Activated T-cell treated with anti-CD3 and anti-CD28 coated beads, Interleukin-2, amount 50 U/mL, for 4 hours (primary cell): ENCODE measurements at places on chromosomes 2 and 18.

DNA sequence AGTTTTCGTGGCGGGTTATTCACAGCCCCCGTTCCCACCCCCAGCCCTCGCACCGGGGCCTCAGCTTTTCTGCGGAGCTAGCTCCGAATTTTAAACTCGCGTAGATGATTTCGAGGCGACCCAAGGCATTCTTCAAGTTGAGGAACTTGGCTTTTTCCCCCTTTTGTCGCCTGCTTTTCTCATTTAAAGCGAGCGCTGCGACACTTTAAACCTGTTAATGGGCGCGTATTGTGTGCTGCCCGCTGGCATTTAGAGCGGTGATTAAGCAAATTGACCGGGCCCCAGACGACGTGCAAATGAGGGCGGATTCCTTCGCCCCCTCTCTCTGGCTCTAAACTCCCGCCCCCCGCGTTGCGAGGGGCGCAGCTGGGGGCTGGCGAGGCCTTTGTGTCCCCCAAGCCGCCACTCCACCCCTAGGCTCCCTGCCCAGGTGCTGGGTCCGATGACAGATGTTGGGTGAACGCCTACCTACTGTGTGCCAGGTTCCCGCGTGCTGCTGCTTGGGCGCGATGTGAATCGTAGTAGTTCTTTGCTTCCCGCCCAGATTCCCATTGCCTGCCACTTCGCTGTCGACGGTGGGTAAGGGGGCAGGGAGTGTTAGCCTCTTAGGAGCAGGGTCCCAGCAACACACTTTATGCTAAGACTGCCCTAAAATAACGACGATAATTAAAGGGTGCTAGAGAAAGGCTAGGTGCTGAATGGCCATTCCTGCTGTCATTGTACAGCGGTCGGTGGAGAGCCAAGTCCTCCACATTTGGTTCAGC lies 1.9 kb downstream of the TCF7L1 start:
- DNase-seq: no peak

DNA sequence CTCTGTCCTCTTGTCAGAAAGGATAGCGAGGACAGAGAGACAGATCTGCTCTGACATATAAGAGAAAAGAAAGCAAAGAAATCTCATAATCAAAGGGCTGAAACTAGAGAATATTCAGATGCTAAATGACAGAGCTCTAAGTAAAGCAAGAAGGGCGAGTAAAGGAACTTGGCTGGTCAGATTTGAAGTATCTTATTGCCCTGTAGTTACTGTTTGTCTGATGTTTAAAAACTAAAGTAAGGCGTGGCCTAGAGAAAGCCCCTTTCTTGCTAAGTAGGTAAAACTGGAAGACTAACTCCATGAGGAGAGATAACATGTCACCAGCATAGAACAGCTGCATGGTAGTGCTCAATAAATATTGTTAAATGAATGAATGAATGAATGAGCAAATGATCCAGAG lies 70.0 kb downstream of the CRACDL start:
- DNase-seq: no peak

DNA sequence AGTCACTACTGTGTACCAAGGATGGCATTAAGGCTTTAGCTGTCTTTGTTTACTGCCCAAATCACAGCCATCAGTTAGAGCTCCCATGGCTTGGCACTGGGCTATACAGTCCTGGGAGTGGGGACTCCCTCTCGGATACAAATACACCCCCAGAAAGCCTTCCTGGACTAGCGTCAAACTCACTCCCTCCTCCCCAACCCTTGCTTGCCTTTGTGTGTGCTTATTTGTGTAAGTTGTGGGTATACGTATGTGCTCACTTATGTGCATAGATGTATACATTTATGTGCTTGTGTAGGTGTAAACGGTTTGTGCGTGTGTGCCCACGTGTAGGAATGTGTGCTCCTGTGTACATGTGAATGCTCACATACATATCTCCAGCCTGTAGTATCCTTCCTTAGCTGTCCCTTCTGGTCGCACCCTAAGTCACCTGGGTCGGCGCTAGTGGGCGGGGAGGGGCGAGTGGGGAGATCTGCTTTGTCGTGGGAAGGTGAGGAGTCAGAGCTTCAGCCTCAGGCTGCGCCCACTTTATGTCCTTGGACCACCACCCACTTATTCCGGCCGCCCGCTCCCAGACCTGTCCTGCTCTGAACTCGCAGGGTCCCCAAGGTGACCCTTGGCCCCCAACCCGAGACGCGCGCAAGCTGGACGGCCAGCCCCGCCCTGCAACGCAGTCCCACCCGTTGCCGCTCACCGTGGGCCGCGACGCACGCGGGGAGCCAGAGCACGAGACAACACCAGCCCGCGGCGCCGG lies 461 bp downstream of the PRADC1 start:
- peak; percentile 19 for DNase-seq

- DNase-seq: no peak
Measured at GRCh38 chr2:232487385-232488096, at the start of gene ECEL1. ECEL1 (minus strand) TSS chr2:232487834; CDS start chr2:232486653, 1,181 bp downstream.

GRCh38 chr2:120269816-120270215 lies 17.2 kb downstream of the RALB start:
- DNase-seq: no peak

GRCh38 chr2:73208258-73208657 lies 5.8 kb upstream of the SMYD5 start:
- no peak for DNase-seq

GRCh38 chr2:73218298-73218697 lies 4.3 kb downstream of the SMYD5 start:
- DNase-seq: no peak

- DNase-seq: no peak
Measured at GRCh38 chr18:39274535-39274934, 1708.9 kb upstream of the CELF4 start.

- no peak for DNase-seq
Measured at GRCh38 chr2:164514491-164514890, 106.8 kb downstream of the GRB14 start.

GRCh38 chr2:242064364-242065250 lies 195.1 kb downstream of the RTP5 start:
- no peak for DNase-seq

DNA sequence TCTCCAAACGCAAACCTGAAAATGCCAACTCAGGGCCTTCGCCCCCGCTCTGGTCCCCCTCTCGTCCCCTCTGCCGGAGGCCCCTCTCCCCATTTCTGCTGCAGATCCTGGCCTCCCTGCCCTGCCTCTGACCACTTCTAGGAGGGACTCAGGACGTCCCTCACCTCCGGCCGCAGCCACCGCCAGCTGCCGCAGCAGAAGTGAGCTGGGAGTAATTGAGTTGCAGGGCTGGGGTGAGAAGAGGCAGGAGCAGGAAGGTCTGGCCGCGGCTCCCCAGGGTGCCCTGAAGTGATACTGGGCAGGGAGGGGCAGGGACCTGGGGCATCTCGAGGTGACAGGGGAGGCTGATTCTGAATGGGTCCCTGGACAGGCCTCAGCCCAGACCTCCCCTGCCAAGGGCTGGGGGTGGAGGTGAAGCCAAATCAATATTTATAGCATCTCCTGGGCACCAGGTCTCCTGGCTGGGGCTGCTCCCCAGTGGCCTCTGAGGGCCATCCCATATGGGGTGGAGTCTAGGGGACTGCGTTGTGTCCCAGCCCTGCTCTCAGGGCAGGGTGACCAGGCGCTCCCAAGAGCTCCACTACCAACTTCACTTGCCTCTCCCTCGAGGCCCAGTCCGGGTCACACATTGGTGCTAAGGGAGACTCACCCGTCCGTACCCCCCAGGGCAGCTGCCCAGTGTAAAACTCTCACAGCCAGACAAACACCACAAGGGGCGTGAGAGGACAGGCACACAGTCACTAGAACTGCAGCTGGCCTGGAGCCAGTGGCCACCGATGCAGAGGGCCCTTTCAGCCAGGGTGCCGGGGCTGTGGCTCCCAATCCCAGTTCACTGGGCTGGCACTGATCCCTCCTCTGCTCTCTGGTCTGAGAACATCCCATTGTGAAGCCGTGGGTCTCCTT lies 33.0 kb downstream of the KCNIP3 start:
- no peak for DNase-seq

GRCh38 chr2:7497178-7497577 lies 580.0 kb downstream of the RNF144A start:
- no peak for DNase-seq
